Heart left ventricle (tissue), 16 donors: ENCODE measurements at places on chromosomes 13 and 19. TPM values are rescaled to one million over a fixed set of nuclear protein-coding genes. Genes with fewer than 3 reads are reported as not detected.

Gene CACNG6
- not detected for total RNA-seq

DNA sequence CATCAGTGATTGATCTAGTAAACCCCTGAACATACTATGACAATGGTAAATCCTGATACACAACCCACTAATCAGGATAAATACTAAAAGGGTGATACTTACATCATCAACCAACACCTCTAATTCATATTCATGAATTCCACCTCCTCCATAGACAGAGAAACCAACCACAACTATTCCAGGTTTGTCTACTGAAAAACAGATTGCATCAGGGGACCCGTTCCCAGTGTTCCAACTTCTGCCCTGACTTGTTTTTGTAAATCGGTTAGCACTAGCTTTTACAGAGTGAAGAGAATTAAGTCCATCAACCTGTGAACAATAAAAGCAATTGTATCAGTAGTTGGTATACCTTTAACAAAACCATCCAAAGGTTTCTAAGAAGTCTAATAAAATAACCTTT is 149.2 kb downstream of the MYCBP2 start:
- no peak for DNase-seq

DNA sequence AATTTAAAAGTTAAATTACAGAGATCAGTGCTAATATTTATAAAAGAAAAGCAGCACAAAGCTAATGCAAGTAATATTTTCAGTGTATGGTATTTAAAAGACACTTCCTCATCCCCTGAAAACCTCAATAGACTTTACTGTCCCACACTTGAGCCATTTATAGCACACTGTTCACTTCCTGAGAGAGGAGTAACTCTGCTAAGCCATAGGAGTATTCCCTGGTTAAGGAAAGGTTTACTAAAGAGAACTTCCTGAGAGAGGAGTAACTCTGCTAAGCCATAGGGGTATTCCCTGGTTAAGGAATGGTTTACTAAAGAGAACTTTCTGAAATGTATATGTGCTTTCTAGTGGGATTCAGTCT is 159.4 kb downstream of the NHLRC3 start:
- DNase-seq = no peak

DNA sequence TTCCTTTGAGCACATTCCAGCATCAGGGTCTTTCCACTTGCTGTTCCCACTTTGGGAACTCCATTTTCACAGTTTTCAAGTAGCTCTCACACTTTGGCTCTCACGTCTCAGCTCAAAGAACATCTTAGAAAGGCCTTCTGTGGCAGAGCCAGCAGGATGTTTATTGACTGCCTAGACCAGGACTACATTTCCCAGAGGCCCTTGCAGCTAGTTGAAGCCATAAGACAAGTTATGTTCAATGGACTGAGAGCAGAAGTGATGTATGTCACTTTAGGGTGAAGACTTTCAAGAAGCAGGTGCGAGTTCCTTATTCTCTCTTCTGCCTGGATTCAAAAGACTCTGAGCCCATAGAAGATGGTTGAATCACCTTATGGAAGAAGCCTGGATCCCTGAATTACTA is 4.3 kb upstream of the HAUS5 start:
- no peak for DNase-seq

Gene NALCN
- total RNA-seq = 6.4 TPM

DNA sequence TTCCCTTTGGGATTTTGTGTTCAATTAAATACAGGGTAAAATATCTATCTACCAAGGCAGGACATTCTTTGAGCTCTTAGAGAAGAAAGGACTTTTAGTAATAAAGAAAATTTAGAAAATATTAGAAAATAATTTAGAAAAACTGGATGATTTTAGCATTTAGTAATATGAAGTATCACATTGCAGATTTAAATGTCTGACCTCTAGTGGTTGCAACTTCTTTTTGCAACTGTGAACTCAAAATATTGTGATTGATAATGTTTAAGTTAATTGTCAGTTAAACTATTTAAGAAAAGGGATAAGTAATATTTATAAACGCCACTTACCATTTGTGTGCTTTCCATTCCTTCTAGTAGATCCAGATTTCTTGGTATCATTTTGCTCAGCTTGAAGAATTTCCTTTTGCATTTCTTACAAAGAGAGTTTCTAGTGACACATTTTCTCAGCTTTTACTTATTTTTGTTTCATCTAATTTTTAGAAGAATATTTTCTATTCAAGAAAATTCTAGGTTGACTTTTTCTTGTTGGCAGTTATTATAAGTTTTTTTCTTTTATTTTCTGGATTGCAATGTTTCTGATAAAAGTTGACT is 10.3 kb upstream of the POSTN start:
- DNase-seq = no peak

Gene FXYD1
- 388 TPM for total RNA-seq

DNA sequence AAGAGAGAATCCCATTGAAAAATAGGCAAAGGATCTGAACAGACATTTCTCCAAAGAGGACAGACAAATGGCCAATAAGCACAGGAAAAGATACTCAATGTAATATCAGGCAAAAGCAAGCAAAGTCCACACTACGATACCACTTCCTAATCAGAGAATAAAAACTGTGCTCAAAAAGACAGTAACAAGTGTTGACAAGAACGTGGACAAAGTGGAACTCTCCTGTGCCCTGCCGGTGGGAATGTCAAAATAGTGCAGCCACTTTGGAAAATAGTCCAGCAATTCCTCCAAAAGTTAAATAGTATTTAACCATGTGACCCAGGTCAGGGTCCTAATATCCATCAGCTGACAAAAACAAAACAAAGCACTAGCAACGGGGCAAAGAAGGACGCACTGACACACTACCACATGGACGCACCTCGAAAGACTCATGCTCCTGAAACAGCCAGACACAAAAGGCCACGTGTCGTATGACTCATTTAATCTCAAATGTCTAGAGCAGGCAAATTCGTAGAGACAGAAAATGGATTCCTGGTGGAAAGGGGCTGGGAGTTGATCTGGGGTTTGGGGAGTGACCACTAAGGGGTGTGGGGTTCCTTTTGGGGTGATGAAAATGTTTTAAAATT is 5.2 kb downstream of the MIER2 start:
- DNase-seq = no peak

Gene SCEL
- 2.0 TPM for total RNA-seq

- no peak for DNase-seq
Observed at GRCh38 chr13:28529836-28530235, 34.9 kb upstream of the FLT1 start.

Gene SERP2
- 9.6 TPM for total RNA-seq

Gene KLK10
- total RNA-seq = 4.0 TPM

Gene RNF113B
- not detected for total RNA-seq

Gene SCGB2B2
- 0.19 TPM for total RNA-seq

Gene SLC25A23
- total RNA-seq = 82.9 TPM

GRCh38 chr13:50940509-50940908 is 30.9 kb downstream of the RNASEH2B start:
- no peak for DNase-seq

DNA sequence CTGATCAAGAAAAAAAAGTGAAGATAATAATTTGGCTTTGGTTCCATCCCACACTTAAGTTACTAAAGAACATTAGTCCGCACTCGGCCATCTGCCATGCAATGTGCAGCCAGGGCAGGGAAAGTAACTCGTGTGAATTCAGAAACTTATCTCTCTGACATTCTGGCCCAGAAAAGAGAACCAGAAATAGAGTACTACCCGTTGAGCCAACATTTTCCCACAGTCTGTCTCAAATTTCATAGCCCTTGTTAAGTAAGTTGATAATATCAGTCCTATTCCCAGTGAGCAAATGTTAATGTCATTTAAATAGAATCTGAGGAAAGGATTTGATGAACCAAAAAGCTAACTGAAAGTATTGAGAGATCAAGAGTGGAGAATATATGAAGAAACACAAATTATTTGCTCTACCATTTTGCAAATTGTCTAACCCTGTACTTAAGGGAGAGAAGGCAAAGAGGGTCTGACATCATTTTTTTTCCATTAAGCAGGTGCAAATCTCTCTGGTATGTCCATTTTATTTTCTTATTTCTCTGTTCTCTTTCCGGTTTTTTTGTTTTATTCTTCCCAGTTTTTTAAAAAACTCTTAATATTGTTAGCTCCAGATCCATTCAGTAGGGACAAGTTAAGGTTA is 156.3 kb downstream of the NDFIP2 start:
- DNase-seq = peak; percentile 75

Gene BRSK1
- total RNA-seq = 4.0 TPM

Gene DCT
- 0.11 TPM for total RNA-seq

- no peak for DNase-seq
Observed at GRCh38 chr13:71274923-71275608, 591.9 kb downstream of the DACH1 start.

Gene POP4
- total RNA-seq = 61.1 TPM

GRCh38 chr19:29800100-29800825 is 11.5 kb upstream of the CCNE1 start:
- no peak for DNase-seq

GRCh38 chr19:45524575-45525129 is 17.4 kb downstream of the VASP start:
- no peak for DNase-seq

DNA sequence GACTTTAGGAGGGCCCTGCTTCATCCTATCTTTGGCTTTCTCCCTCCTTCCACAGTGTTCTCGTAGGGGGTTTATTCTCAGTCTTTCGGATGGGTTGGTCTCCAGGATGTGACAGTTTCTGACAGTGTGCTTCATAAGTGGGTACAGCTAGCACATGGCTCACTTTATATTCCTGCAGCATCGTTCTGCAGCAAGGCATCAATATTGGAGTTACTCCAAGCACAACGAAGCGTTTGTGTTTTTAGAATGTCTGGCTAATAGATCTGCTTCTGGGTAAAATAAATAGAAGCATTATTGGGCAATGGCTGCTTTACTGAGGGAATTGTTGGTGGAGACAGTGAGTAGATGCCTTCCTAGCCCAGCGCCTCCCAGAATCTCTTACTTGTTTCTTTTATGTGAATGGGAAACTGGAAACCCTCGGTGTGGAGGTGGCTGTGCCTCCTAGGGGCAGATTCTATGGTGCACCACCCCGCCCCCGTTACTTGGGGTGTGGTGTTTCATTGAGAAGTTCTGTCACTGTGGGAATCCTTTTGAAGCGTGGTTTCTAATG is 2.0 kb downstream of the FARP1 start:
- no peak for DNase-seq

Gene PEAK3
- total RNA-seq = 0.49 TPM

GRCh38 chr19:944663-945241 is 18.9 kb downstream of the ARID3A start:
- no peak for DNase-seq

Gene LGALS14
- not detected for total RNA-seq

Gene SELENOV
- not detected for total RNA-seq

DNA sequence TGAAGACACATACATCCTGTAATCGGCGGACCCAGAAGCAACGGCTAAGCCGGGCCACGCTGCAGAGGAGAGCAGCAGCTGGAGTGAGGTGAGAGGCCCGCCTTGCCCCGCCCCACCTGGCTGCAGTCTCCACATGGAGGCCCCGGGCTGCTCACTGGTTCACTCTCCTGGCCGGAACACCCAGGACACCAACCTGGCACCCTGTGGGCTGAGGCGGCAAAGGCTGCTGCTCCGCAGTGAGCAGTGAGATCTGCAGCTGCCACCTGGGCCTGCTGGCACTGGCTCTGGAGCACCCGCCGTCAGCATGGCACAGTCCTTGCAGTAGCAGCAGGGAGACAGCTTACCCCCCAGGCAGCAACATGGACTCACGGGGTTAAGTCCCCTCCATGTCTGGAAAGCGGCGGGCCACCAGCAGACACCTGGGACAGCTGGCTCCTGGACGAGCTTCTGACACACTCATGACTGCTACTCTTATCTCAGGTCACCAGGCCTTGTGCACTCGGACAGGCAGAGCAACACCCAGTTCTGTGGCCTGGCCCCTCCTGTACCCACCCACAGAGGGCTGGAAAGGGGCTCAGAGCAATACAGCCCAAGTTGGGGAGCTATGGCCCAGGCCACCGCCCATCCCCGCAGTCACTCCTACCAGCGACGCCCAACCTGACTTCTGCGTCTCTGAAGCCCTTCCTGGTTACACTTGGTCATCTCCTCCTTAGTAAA is 13.2 kb upstream of the KPTN start:
- no peak for DNase-seq

Gene DNAJC15
- 24.1 TPM for total RNA-seq
